ENCODE measurements at places on chromosomes 1 and 21. TPM values are rescaled to one million over a fixed set of nuclear protein-coding genes. Genes with fewer than 3 reads are reported as not detected.

CYP4A11 gene
- 48.1 TPM for polyA plus RNA-seq

TNNT2 gene
- 64.7 TPM for polyA plus RNA-seq

- no peak for DNase-seq
Measured at GRCh38 chr1:114021665-114022099, 42.4 kb downstream of the OLFML3 start.

- DNase-seq = no peak
Measured at GRCh38 chr1:207151920-207152319, 47.9 kb downstream of the C4BPA start.

- DNase-seq = no peak
Measured at GRCh38 chr21:40733024-40733397, 113.9 kb downstream of the DSCAM start.
